ENCODE measurements at places on chromosomes 6 and 20.
A peak's percentile ranks its signal among the peaks of the same experiment; 100 is the strongest.

- no peak for DNase-seq
Measured at GRCh38 chr6:157891544-157892362, 68.7 kb downstream of the SNX9 start.

DNA sequence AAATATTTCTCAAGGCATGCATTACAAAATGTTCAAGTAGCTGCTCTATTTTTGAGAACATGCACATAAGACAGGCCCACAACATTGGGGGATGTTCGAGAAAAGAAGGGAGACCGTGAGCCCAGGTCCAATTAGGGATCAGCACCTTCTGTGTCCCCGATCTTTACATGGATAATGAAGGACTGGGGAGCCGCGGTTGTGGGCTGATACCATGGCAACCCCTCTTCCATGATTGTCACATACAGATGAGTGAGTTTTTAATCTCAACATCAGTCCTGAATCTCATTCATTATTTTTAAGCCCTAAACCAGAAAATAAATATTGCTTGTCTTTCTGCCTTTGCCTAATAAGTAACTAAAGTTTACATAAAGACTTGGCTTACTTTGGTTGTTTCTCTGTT lies 935.7 kb downstream of the KIF16B start:
- DNase-seq: no peak

DNA sequence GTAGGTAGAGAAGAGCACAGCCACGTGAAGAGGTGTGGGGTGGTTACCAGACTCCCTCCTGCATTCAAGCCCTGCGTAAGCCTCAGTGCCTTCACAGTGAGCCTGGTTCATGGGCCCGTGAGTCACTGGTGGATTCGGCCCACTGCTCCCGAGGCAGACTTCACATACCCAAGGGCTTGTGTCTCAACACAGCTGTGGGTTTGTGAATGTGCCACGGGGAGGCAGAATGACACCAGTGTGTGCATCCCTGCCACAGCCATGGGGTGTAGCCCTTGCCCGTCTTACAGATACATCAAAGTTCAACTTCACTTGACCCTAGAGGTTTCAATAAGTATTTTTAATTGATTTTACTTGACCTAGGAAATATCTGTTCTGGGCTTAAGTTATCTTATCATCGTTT lies 108.5 kb downstream of the MAP3K4 start:
- peak; percentile 79 for DNase-seq

DNA sequence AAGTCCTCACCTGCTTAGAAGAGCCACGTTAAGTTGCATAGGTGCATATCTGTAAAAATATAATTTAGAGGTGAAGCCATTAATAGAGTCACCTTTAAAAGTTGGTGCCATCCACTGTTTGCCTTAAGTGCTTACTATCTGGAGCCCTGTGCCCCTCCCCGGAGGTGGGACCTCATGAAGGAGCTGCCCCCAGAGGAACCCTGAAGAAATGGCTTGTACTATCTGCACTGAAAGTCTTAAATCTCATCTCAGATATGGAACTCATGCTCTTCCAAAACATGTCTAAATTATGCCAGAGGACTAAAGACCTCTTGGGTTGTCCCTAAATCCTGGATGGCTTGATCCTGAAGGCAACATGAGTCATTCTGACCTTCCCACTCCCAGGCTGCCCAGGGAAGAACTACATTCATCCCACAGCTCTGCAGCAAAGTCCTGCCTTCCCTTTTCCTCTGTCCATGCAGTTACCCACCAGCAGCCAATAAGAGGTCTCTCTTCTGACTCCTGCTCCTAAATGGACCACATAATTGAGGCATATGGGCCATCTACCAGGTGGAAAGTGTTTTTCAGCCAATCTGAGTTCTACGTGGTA lies 85.3 kb downstream of the ASXL1 start:
- no peak for DNase-seq

GRCh38 chr6:22149096-22149495 lies 147.7 kb downstream of the PRL start:
- DNase-seq: no peak

All from kidney tubule cell (primary cell).